ENCODE measurements at places on chromosomes 7 and 10. TPM values are rescaled to one million over a fixed set of nuclear protein-coding genes. Genes with fewer than 3 reads are reported as not detected.

- H3K36me3 ChIP-seq: no peaks in the 10 kb centered on the region
- no peaks in the 10 kb centered on the region for H3K4me1 ChIP-seq
- DNase-seq: no peak
- H3K27me3 ChIP-seq: no peaks in the 10 kb centered on the region
Measured at GRCh38 chr7:45687721-45688120, 113.6 kb downstream of the ADCY1 start.

- no peak overlapping the region for H3K4me3 ChIP-seq
- DNase-seq: no peak
- H3K27me3 ChIP-seq: no peaks in the 10 kb centered on the region
Measured at GRCh38 chr7:23622506-23622925, 25.3 kb downstream of the CCDC126 start.

DNA sequence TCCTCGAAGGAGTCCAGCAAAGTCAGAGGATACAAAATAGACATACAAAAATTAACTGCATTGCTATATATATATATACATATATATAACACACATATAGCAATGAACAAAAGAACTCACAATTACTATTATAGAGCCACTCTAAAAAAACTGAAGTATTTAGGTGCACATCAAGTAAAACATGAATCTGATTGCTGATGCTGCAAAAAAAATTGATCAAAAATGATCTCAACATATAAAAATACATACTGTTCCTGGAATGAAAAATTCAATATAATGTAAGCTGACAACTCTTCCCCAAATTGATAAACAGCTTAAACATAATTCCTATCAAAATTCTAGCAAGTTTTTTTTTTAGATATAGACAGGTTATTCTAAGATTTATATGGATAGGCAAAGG lies 126.8 kb downstream of the ALOX5 start:
- H3K27me3 ChIP-seq: no peaks in the 10 kb centered on the region
- peaks cover 8% of the 10 kb centered on the region for H3K4me1 ChIP-seq
- no peak overlapping the region for H3K4me3 ChIP-seq
- DNase-seq: no peak
- no peak overlapping the region for H3K27ac ChIP-seq

DNA sequence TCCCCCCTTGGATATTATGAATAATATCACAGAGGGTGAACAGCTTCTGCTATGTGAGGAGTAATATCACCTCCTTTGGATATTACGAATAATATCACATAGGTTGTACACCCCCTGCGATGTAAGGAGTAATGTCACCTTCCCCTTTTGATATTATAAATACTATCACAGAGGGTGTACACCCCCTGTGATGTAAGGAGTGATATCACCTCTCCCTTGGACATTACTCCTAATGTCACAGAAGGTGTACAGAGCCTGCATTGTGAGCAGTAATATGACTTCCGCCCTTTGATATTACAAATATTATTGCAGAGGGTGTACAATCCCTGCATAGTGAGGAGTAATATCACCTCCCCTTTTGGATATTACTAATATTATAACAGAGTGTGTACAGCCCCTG lies 9.2 kb upstream of the TMEM225B start:
- no peaks in the 10 kb centered on the region for H3K36me3 ChIP-seq
- DNase-seq: no peak
- no peaks in the 10 kb centered on the region for H3K27me3 ChIP-seq
- no peaks in the 10 kb centered on the region for H3K4me1 ChIP-seq

DNA sequence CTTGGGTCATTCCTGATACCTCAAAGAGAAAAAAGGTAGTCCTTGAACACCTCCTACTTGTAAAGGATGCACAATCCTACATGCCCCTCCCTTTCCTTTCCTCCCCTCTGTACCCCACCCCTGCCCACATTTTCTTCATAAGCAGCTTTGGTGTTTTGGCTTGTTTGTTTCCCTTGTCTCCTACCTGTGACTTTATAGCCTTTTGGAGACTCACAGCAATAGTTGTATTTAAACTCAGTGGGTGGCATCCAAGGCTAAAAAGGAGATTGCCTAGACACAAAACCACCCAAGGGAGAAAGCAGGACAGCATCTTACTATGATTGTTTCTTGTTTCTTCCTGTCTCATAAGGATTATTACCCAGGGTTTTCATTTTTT lies 63.4 kb downstream of the EGFR start:
- H3K27me3 ChIP-seq: no peaks in the 10 kb centered on the region
- DNase-seq: no peak
- H3K27ac ChIP-seq: no peak overlapping the region

DNA sequence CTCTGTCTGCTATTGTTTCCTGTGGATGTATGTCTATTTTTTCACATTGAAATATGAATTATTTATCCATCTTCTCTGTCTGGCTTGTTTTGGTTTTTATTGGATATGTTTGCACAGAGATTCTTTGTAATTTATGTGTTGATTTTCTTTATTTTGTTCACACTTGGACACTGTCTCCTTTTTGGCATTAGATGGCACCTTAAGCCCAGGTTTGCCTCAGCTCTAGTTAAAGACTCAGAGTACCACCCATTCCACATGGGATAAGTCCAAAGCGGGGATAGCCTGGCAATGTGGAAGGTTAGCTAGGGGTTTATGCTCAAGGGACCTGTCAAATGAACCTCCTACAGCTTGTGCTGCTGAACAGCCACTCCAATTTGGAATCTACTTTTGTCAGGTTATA lies 14.1 kb downstream of the FEZF1 start:
- H3K36me3 ChIP-seq: no peaks in the 10 kb centered on the region
- H3K4me1 ChIP-seq: no peaks in the 10 kb centered on the region
- no peaks in the 10 kb centered on the region for H3K27me3 ChIP-seq
- no peak overlapping the region for H3K27ac ChIP-seq
- no peak for DNase-seq
- H3K4me3 ChIP-seq: no peak overlapping the region

- H3K36me3 ChIP-seq: no peaks in the 10 kb centered on the region
- H3K4me1 ChIP-seq: peaks cover 56% of the 10 kb centered on the region
- DNase-seq: no peak
Measured at GRCh38 chr10:6072215-6072934, 10.2 kb upstream of the IL2RA start.

DNA sequence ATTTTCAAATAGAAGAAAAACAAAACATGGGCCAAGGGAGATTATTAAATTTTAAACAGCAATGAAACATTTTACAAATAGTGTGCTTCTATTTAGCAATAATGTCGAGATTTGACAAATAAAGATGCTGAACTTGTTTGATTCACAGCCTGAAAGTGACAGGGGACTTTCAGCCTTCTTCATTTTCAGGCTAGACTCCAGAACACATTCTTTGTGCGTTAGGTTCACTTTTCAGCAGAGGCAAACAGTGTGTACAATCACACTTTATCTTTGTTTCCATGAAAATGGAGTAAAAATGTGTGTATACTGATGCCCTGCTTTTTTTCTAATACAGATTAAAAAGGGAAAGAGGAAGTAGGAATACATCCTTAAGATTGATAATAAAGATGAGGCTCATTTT lies 35.6 kb downstream of the FAM171A1 start:
- no peak overlapping the region for H3K27ac ChIP-seq
- no peak overlapping the region for H3K4me3 ChIP-seq
- H3K27me3 ChIP-seq: no peaks in the 10 kb centered on the region
- no peaks in the 10 kb centered on the region for H3K36me3 ChIP-seq
- DNase-seq: no peak

DNA sequence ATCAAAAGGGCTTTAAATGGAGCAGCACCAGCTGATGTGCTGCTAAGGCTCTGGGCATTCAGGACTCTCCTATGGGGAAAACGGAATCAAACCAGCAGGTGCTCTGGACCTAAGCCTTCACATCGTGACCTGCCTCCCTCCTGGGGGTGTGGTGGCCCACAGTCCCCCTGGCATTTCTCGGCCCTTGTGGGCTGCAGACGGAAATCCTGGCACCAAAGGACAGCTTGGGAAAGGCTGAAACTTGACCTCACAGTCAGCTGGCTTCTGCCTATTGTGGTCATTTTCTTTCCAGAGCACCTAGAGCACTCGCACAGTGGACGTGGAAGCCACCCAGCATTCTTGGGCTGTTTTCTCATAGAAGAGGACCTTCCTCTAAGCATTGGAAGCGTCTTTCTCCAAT lies 74.8 kb downstream of the TPST1 start:
- H3K4me1 ChIP-seq: no peaks in the 10 kb centered on the region
- no peaks in the 10 kb centered on the region for H3K27me3 ChIP-seq
- DNase-seq: no peak
- no peak overlapping the region for H3K4me3 ChIP-seq
- H3K27ac ChIP-seq: no peak overlapping the region

DNA sequence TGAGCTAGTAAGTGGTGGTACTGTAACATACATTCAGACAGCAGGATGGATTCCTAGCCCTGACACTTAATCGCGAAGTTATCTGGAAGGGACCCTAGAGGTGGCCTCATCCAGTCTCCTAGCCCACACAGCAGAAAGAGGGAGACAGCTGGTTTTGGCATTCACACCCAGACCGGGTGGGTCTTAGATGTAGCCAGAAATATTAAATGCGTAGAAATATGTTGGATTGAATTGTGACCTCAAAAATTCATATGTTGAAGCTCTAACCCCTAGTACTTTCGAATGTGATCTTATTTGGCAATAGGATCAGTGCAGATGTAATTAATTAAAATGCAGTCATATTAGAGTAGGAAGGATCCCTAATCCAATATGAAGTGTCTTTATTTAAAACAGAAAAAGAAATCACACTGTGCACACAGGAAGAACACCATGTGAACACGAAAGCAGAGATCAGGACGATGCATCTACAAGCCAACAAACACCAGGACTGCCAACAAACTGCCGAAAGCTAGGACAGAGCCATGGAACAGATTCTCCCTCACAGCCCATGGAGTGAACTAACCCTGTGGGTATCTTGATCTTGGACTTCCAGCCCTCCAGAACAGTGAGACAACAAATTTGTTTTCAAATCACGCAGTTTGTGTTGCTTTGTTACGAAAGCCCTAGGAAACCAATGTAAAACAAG lies 2.9 kb upstream of the XPNPEP1 start:
- no peak overlapping the region for H3K4me3 ChIP-seq
- H3K27me3 ChIP-seq: no peaks in the 10 kb centered on the region
- peaks cover 27% of the 10 kb centered on the region for H3K4me1 ChIP-seq
- no peaks in the 10 kb centered on the region for H3K36me3 ChIP-seq
- no peak for DNase-seq

GRCh38 chr7:108003599-108003935 lies 606 bp upstream of the LAMB1 start:
- H3K27ac ChIP-seq: no peak overlapping the region
- no peak for DNase-seq
- H3K4me3 ChIP-seq: no peak overlapping the region
- H3K36me3 ChIP-seq: no peaks in the 10 kb centered on the region

DNA sequence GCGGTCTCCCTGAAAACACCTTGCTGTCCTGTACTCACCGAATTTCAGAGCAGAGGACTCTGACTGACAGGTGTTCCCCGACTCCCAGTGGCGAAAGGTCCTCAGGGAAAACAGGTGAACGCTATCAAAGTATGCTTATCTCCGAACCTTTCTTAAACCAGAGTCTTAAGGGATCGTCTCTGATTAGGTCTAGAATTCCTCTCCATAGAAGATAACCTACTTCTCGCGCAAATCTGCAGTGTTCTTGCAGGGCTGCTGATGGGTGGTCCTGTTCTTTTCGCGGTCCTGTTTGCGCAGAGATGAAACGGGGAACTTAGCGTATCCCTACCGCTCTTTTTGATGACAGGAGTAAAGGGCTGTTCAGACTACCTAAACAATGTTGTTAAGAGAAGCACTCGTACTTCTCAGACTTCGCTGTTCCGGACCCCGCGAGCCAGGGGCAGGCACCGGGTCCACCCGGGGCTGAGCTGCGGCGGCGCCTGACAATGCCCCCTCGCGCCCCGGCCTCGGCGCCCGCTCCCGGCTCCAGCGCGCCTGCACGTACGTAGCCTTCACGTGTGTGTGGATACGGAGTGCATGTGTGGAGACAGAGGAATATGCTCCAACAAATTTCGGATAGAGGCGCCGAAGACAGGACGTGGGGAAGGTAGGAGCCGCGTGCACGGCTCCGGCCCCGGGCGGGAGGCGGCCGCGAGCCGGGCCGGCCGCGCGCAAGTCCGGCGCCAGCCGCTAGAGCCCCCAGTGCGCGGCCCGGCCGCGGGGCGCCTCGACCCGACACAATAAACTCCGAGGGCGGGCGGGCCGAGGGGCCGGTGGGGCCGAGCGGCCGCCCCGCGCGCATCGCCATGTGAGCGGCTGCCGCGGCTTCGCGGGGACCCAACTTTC lies 766 bp upstream of the ZMYND11 start:
- H3K27ac ChIP-seq: peak overlapping the region; percentile 80
- peaks cover 32% of the 10 kb centered on the region for H3K4me1 ChIP-seq
- peak overlapping the region; percentile 63 for H3K4me3 ChIP-seq
- H3K36me3 ChIP-seq: no peaks in the 10 kb centered on the region
- H3K27me3 ChIP-seq: no peaks in the 10 kb centered on the region

- no peaks in the 10 kb centered on the region for H3K4me1 ChIP-seq
- H3K27me3 ChIP-seq: no peaks in the 10 kb centered on the region
- H3K36me3 ChIP-seq: no peaks in the 10 kb centered on the region
- DNase-seq: no peak
- no peak overlapping the region for H3K27ac ChIP-seq
- H3K4me3 ChIP-seq: no peak overlapping the region
Measured at GRCh38 chr10:106557951-106558733, 606.4 kb downstream of the SORCS1 start.

- no peak overlapping the region for H3K4me3 ChIP-seq
- no peak for DNase-seq
- H3K27ac ChIP-seq: no peak overlapping the region
- H3K36me3 ChIP-seq: peaks cover 10% of the 10 kb centered on the region
- peaks cover 89% of the 10 kb centered on the region for H3K4me1 ChIP-seq
Measured at GRCh38 chr7:130907439-130907838, 173.4 kb upstream of the KLF14 start.

OAT gene
- 39.3 TPM for total RNA-seq

EXOC4 gene
- 81.2 TPM for total RNA-seq

GPRIN2 gene
- total RNA-seq: not detected

ATOH7 gene
- not detected for total RNA-seq

ZNF365 gene
- total RNA-seq: 4.9 TPM

OPALIN gene
- total RNA-seq: not detected

PVRIG gene
- total RNA-seq: 77.4 TPM

IL15RA gene
- 14.7 TPM for total RNA-seq

ARHGAP22 gene
- 0.20 TPM for total RNA-seq

Measured in CD4-positive, alpha-beta memory T cell (primary cell).